Fibroblast of villous mesenchyme (primary cell): ENCODE measurements at places on chromosomes 3 and 15. TPM values are rescaled to one million over a fixed set of nuclear protein-coding genes. Genes with fewer than 3 reads are reported as not detected.

ALDH1A2 gene
- 2.9 and 8.2 TPM in 2 replicates for total RNA-seq

GRIP2 gene
- 0.64 and 1.7 TPM in 2 replicates for total RNA-seq

DNA sequence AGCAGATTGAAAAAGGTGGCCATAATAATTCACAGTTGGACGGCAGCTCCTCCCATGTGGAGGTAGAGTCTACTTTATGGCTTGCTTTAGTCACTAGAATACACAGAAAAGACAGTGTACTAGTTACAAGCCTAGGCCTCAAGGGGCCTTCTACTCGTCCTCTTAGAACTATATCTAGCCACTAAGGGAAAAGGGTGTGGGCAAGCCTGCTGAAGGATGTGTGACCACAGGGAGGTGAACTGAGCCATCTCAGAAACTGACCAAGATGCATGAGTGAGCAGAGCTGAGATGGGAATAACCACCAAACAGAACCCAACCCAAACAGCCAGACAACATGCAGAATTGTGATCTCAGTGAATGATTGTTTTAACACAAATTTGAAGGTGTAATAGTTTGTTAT is 335.6 kb upstream of the LMCD1 start:
- DNase-seq, result no peak

- DNase-seq, result no peak
Observed at GRCh38 chr3:74167926-74168325, 446.5 kb downstream of the CNTN3 start.

- no peak for DNase-seq
Observed at GRCh38 chr15:66484539-66485112, 12.9 kb downstream of the SNAPC5 start.

- DNase-seq, result no peak
Observed at GRCh38 chr3:48750856-48751255, 33.8 kb upstream of the IP6K2 start.

GRCh38 chr3:149638228-149639092 is 19.4 kb downstream of the WWTR1 start:
- peak; percentile 45 for DNase-seq

- DNase-seq, result no peak
Observed at GRCh38 chr3:68819361-68819760, 113.0 kb downstream of the TAFA4 start.

- DNase-seq, result no peak
Observed at GRCh38 chr15:42879443-42879842, 41.1 kb downstream of the TTBK2 start.

DNA sequence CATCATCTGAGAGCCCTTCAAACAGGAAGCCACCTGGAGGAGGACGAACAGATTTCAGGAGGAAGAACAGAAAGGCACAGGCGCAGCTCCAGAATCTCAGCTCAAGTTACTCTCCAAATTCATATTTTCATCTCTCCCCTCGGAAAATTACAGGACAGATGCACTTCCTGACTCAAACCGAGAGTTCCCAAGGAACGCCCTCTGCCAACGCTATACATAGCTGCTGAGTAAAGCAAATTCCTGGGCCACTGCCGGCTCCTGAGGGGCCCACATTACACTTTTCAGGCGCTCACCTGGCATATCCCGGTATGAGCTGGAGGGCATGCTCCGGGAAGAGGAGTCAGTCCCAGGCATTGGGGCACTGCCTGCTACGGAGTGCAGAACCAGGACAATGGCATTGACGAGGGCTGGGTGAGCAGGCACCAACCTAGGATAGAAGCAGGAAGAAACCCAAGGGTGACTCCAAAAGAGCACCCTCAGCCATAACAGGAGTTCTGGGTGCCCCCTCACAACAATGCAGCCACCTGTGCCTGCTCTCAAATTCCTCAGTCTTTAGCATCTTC is 11.2 kb downstream of the UBL7 start:
- no peak for DNase-seq

DNA sequence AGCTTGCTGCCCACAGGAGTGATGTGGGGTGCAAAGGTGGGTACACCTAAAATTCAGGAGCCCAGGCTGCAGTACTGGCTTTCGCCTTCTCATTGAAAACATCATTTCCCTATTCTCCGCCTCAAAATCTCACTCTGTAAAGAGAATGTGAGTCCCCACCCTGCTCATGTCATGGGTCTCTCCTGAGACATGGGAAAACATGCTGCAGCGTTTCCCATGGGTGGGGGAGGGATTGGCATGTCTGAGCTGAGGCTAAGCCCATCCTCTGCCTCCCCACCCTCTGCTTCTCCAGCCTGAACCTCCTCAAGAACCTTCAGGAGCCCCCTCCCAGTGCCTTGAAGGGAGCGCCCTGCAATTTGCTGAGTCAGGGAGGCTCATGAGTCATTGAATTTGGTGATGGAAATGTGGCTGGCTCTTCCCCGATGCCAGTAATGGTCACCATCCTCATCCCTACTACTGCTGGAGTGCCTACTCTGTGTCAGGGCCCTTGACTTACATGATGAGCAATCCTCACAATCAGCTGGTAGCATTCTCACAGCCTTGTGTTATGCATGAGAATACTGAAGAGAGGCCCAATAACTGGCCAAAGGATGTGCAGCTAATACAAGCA is 28.8 kb downstream of the WNT5A start:
- no peak for DNase-seq

GRCh38 chr3:100748220-100748619 is 38.9 kb downstream of the TFG start:
- DNase-seq, result no peak

GRCh38 chr3:98763076-98763475 is at the start of gene ST3GAL6:
Gene ST3GAL6, plus strand, starts transcription at chr3:98763340. Its CDS starts 5,101 bp downstream, at chr3:98768441.
- peak; percentile 86 for DNase-seq
